HS-5 (cell line): ENCODE measurements at places on chromosomes 1 and 21.

DNA sequence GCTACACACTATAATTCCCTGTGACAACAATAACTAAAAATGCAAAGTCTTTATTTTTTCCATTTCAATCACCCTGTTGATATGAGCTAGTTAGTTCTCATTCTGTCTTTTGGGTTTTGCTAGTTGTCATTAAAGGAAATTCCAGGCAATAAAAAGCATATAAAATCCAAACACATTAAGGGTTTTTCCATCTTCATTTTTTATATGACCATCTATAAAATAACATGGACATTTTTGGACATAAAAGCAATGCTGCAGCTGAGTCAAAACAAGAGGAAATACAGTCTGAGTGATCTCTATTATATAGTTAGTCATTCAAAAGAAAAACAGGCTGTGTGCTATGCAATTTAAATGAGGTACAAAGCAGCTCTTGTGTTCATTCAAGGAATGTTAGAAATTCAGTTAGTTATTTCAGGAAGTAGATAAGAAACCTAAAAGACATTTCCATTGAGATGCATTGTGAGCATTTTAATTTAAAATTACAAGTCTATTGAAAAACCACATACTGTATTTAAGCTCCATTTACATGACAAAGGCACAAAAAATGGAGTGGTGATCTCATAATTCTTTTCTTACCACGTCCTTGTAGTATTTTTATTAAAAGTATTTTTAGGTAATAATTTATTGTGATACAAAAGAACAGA lies 67.3 kb upstream of the BCL10 start:
- DNase-seq: peak; percentile 62

- no peak for DNase-seq
Measured at GRCh38 chr1:101506541-101507164, 269.8 kb downstream of the S1PR1 start.

- DNase-seq: no peak
Measured at GRCh38 chr1:34784751-34785221, 3.8 kb downstream of the GJB3 start.

- no peak for DNase-seq
Measured at GRCh38 chr1:161801955-161802354, 35.8 kb downstream of the ATF6 start.

DNA sequence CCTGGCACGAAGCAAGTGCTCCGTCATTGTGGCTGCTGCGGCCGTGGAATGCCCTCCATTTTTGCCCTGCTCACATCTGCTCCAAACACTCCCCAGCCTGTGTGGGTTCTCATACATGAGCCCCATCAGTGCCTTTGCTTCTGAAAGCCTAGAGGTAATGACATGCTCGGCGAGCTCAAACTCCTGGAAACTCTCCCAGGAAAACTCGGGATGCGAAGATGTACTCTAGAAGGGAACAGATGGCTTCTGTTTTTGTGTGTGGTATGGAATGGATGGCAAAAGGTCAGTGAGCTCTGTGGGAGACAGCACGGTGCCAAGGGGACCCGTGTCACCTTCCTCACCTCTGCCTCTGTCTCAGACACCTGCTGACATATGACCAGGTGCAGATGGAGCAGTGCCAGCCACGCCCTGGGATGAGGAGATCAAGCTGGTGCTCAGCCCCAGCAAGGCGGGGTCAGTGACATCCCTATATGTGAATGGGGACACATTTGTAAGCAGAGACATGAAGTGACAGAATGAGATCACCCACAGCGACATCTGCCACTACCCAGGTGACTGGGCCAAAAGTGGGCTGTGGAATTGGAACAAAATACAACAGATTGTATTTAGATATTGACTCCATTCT lies 84.1 kb upstream of the COX20 start:
- DNase-seq: no peak
